ENCODE measurements at places on chromosomes 12 and 14.

DNA sequence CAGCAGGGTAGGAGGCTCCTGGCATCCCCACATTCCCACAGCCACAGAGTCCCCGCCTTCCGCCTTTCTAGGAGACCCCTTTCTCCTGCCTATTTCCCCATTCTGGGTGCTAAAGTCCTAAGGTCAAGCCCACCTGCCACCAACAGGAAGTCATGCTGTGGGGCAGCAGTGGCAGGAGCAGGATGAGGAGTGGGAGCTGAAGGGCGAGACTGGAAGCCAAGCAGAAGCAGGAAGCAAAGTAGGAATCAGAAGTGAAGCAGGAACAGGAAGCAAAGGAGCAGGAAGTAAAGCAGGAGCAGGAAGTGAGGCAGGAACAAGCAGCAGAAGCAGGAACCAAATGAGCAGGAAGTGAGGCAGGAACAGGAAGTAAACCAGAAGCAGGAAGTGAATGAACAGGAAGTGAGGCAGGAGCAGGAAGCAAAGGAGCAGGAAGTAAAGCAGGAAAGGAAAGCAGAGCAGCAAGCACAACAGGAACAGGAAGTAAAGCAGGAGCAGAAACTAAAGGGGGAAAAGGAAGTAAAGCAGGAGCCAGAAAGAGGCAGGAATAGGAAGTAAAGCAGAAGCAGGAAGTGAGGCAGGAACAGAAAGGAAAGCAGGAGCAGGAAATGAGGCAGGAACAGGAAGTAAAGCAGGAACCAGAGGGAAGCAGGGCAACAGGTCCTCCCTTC, 38.3 kb upstream of the RIMBP2 start:
- no peak for DNase-seq

GRCh38 chr12:117699575-117699974, 269.2 kb downstream of the KSR2 start:
- DNase-seq: no peak

DNA sequence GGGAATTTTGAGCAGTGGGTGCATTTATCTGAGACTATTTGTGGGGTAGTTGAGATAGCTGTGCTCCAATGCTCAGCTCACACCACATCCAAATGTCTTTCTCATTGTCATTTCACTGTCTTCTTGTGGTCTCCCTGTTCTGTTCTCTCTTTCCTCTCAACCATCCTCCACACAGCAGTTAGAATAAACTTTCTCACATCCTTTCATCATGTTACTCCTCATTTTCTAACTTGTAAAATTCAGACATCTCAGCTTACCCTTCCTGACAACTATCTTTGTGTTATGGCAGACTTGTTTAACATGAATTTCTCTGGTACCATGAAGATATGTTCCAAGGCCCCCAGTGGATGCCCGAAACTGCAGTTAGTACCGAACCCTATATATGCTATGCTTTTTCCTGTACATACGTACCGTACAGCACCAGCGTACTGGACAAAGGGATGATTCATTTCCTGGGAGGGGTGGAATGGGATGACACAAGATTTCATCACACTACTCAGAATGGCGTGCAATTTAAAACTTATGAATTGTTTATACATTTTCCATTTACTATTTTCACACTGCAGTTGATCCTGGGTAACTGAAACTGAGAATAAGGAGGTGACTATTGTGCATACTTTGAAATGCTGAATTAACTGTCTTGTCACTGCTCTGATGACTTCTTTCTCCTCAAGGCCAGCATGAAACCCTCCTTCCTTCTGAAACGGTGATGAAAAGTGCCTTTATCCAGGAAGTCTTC, 177.1 kb upstream of the SLC38A2 start:
- DNase-seq: peak; percentile 63

DNA sequence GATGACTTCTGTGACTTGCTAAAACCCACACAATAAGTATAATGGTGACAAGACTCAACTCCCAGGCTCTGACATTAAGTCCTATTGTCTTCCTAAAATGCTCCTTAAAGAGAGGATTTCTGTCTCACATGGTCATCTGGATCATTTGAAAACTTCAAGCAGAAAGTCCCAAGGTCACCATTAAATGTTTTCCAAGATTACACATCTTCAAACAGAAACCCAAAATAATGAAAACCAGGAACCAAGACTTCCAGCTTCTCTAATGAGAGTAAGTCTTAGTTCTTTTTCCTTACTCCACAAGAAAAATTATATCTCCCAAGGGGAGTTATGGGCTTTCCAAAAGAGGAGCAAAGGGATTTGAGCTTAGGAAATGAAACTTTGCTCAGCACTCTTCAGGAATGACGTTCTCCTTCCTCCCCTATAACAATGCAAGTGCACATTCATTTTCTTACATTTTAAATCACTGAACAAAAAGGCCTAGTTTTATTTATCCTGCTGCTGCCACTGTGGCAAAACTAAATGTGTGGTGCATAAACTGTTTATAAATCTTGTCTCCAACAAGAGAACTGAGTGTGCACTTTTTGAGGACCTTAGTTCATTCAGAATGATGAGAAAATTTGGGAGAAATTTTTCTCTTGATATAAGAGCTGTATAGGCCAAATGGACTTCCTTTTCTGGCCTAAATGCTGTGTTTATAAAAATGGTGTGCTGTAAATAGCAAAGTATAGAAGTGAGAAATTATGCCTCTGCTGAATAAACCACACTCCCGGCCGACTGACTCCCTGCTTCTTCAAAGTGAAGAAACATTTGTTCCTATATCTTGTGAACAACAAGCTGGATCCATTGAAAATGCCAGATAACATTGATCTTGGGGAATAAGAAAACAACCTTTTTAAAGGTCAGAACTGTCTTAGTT, 148.4 kb upstream of the PLEKHG7 start:
- DNase-seq: no peak

DNA sequence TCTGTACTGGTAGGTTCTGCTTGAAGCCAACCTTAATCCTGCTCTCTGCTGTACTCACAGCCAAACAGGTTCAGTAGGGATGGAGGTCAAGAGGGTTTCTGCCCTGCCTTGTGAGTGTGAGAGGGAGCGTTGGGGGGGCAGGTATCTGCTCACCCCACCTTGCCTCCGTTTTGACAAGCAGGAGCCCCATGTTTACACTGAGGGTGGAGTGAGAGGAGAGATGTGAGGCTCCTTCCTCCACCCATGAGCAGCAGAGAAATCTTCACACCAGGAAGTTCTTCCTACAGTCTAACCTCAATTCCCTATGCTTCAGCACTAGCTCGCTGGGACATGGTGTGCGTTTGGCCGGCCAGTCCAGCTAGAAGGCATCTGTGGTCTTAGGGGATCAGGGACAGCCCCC, 4.2 kb downstream of the KRT80 start:
- DNase-seq: no peak

- no peak for DNase-seq
These were observed 10.1 kb upstream of the SMCO3 start for GRCh38 chr12:14824012-14824634.

DNA sequence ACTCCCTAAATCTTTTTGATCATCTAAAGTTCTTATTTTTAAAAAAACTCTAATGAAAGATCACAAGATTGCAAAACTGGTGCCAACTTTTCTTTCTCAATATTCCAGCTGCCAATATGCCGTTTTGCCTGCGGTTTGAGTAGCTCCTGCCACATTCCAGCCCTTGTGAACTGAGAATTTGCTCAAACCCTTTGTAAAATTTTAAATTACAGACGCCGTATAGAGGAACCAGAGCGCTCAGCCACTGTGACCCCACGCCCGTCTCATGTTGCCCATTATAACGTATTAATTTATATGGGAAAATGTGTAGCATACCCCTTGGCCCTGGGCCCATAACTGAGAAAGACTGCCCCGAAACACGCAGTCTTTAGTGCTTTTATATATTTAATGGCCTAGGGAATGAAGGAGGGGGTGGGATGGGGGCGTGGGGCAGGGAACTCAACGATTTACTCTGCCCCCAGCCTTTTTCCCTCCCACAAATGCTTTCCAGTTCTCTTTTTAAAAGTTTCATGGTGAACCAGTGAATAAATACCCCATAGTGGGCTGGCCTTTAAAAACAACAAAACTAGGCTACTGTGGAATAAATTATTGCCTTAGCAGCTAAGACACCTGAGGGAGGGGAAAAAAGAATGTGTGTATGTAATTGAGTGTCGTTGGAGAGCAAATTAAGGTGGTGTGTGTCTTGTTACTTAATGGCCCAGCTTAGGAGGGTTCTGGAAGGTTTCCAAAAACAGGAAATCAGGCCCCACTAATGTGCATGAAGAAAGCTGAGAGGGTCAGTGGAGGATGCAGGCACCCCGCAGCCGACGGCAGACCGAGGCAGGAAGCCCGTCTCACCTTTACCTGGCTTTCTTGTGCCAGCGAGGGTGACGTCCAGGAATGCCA, 45.7 kb upstream of the RFLNA start:
- DNase-seq: peak; percentile 43

DNA sequence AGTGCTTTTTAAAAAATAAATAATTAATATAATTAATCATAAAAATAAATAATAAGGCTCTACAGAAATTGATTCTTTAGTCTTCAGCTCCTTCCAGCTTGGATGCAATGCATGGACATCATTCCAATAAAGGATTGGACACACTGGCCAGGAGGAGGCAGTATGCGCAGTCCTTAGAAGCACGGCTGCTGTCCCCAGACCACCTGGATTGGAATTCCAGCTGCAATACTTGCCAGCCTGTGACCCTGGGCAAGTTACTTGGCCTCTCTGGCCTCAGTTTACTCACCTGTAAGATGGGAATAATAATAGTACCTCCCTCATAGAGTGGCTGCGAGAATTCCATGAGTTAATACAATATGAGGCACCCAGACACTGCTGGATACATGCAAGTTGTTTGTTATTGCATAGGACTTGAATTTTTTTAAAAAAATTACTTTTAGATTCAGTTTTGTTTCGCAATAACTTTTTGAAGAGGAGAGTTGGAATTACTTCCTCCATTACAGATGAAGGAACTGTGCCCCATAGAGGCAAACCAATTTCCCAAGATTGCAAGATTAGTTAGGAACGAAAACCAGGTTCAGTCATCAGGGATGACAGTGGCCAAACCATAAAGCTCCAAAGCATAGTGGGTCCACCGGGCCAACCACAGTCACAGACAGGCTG, 12.2 kb downstream of the RPH3A start:
- DNase-seq: peak; percentile 8

DNA sequence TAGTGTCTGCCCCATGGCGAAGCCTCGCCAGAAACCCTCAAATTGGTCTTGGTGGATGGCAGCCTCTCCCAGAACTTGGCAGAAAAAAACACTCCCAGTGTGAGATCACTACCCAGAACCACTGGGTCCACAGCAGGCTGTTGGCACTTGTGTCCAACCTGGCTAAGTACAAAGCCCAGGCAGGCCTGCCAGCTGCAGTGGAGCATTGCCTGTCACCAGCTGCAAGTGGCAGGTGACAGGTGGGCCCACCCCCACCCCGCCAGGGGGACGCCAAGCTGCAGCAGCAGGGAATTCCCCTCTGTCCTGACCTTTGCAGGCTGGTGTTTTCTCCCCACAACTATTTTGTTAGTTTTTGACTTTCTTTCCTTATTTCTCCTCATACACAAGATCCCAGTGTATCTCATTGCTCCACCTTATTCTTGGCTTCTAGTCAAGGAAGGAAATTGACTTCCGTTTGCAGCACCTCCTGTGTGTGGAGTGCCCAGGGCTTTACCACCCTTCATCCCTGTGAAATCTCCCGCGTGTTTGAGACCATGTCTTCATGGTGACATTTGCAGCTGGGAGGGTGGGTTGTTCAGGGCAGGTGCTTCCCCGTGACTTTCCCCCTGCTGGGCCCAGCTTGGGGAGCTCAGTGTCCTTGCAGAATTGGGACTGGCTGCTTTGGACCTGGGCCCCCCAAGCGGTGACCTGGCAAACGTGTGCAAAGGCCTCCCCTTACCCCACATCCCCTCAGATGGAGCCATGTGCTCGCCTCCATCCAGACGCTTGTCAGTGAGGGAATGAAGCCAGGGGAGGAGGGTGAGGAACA, 73.8 kb upstream of the RIN3 start:
- no peak for DNase-seq

DNA sequence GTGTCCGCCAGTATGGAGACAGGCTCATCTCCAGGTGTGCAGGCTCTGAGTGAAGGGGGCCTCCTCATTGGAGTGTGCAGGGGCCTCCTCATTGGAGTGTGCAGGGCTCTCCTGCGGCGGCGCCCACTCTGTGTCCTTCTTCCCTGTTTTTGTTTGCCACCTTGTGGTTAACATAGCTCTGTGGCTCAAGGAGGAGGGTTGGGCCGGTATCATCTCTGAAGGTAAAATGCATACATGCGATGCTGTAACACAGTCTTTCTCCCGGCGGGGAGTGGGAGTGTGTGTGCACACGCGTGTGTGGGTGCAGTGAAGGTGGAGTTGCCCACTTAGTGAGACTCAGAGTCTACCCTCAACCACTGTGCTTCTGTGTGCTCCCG, 429.4 kb downstream of the ZFP36L1 start:
- DNase-seq: no peak

GRCh38 chr14:103925316-103925715, 2.9 kb upstream of the TDRD9 start:
- peak; percentile 53 for DNase-seq

GRCh38 chr14:104697317-104697703, 7.9 kb downstream of the INF2 start:
- DNase-seq: no peak

DNA sequence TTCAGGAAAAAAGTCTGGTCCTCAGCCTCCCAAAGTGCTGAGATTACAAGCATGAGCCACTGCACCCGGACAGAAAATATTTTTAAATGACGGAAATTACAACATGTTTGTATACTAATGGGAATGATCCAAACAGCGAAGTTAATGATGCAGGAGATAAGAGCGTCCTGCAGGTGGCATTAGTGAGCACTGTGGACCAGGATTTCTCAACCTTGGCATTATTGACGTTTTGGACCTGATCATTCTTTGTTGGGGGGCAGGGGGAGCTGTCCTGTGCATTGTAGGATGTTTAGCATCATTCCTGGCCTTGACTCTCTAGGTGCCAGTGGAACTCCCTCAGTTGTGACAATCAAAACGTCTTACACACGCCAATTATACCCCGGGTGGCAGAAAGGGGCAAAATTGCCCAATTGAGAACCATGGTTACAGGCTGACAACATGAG, 34.1 kb downstream of the SCFD1 start:
- peak; percentile 32 for DNase-seq
